ENCODE measurements at places on chromosomes 11 and 22. TPM values are rescaled to one million over a fixed set of nuclear protein-coding genes. Genes with fewer than 3 reads are reported as not detected.

The PDE2A gene
- polyA plus RNA-seq, result 0.08 TPM

The FOXR1 gene
- not detected for polyA plus RNA-seq

DNA sequence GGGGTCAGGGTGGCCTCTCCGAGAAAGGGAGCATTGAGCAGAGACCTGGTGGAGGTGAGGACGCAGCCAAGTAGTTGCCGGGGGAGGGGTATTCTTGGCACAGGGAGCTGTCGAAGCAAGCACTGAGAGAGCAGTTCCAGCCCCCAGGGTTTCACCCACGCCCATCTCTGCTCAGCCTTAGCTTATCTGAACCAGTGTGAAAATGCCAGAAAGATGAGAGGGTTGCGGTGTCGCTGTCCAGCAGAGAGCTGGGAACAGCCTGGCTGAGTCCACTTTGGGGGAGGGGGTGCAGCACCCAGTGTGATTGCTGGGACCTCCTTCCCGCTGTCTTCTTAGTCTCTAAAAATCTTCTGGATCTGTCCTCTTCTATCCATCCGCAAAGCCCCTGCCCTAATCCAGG is 123.3 kb upstream of the TBCEL start:
- H3K4me1 ChIP-seq, result no peaks in the 10 kb centered on the region
- DNase-seq, result no peak
- H3K4me3 ChIP-seq, result no peak overlapping the region
- H3K27ac ChIP-seq, result no peak overlapping the region
- H3K27me3 ChIP-seq, result no peaks in the 10 kb centered on the region

GRCh38 chr11:119686177-119686882 is 42.7 kb downstream of the NECTIN1 start:
- DNase-seq, result no peak
- H3K27me3 ChIP-seq, result peaks cover 4% of the 10 kb centered on the region
- no peaks in the 10 kb centered on the region for H3K36me3 ChIP-seq
- H3K27ac ChIP-seq, result no peak overlapping the region

The SCGB1D2 gene
- not detected for polyA plus RNA-seq

GRCh38 chr11:120303004-120303637 is 22.0 kb upstream of the TLCD5 start:
- H3K36me3 ChIP-seq, result no peaks in the 10 kb centered on the region
- no peaks in the 10 kb centered on the region for H3K4me1 ChIP-seq
- DNase-seq, result peak; percentile 36
- peaks cover 4% of the 10 kb centered on the region for H3K27me3 ChIP-seq
- no peak overlapping the region for H3K4me3 ChIP-seq
- H3K27ac ChIP-seq, result no peak overlapping the region

- no peaks in the 10 kb centered on the region for H3K36me3 ChIP-seq
- H3K4me1 ChIP-seq, result no peaks in the 10 kb centered on the region
- no peaks in the 10 kb centered on the region for H3K27me3 ChIP-seq
- H3K4me3 ChIP-seq, result no peak overlapping the region
- DNase-seq, result no peak
- no peak overlapping the region for H3K27ac ChIP-seq
These were observed 230.3 kb downstream of the CSNK2A3 start for GRCh38 chr11:11122749-11123148.

The F2 gene
- polyA plus RNA-seq, result not detected

GRCh38 chr11:69915501-69916250 is 96.5 kb upstream of the FGF3 start:
- no peak for DNase-seq
- H3K36me3 ChIP-seq, result no peaks in the 10 kb centered on the region
- peaks cover 5% of the 10 kb centered on the region for H3K27me3 ChIP-seq

GRCh38 chr11:1062075-1062820 is 12.4 kb upstream of the MUC2 start:
- DNase-seq, result no peak
- H3K4me3 ChIP-seq, result no peak overlapping the region
- H3K27ac ChIP-seq, result no peak overlapping the region
- no peaks in the 10 kb centered on the region for H3K4me1 ChIP-seq
- no peaks in the 10 kb centered on the region for H3K27me3 ChIP-seq

DNA sequence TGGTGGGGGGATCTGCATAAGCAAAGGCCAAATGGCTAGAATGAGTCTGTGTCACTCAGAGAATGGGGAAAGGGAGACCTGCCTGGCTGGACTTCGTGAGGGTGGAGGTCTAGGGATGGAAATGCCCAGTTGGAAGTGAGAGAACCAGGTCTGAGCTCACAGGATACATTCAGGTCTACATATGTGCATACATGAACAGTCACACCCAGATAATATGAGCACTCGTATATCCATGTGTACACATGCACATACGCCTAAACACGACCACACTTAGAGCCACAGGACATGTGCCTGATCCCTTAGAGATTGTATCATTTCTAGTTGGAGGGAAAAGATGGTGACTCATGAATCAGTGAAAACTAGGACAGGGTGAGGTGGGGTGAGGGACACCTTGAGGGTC is 21.1 kb upstream of the RELT start:
- H3K4me1 ChIP-seq, result no peaks in the 10 kb centered on the region
- H3K36me3 ChIP-seq, result no peaks in the 10 kb centered on the region
- no peaks in the 10 kb centered on the region for H3K27me3 ChIP-seq
- no peak for DNase-seq
- H3K4me3 ChIP-seq, result no peak overlapping the region

The LIPT2 gene
- polyA plus RNA-seq, result 17.0 TPM

The APOBEC3H gene
- polyA plus RNA-seq, result 11.7 TPM

DNA sequence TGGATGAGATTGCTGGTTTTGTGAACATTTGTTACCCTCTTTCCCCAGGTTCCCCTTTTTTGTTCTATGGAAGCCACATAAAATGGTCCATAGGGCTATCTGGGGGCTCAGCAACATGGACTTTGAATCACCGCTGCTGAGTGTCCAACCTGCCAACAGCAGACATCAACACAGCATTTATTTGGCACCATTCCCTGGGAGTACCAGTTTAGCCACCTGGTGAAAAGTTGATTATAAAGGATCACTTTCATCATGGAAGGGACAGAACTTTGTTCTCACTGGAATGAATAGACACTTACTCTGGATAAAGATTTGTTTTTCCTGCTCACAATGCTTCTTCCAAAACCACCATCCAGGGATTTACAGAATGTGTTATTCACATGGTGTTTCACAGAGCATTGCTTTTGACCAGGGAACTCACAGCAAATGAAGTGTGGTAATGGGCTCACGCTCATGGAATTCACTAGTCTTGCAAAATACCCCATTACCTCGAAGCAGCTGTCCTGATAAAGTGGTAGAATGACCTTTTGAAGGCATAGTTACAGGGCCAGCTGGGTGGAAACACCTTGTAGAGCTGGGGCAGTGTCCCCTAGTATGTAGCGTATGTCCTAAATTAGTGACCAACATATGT is 43.9 kb downstream of the ADM start:
- no peaks in the 10 kb centered on the region for H3K27me3 ChIP-seq
- H3K4me1 ChIP-seq, result no peaks in the 10 kb centered on the region
- no peak overlapping the region for H3K4me3 ChIP-seq
- no peak for DNase-seq

The MS4A6A gene
- polyA plus RNA-seq, result 0.97 TPM

- no peak overlapping the region for H3K27ac ChIP-seq
- H3K4me3 ChIP-seq, result no peak overlapping the region
- no peaks in the 10 kb centered on the region for H3K27me3 ChIP-seq
- H3K4me1 ChIP-seq, result no peaks in the 10 kb centered on the region
These were observed 73.0 kb upstream of the SHISAL1 start for GRCh38 chr22:44385781-44386180.

GRCh38 chr22:28802595-28803123 is 2.3 kb upstream of the XBP1 start:
- DNase-seq, result no peak
- no peaks in the 10 kb centered on the region for H3K27me3 ChIP-seq

DNA sequence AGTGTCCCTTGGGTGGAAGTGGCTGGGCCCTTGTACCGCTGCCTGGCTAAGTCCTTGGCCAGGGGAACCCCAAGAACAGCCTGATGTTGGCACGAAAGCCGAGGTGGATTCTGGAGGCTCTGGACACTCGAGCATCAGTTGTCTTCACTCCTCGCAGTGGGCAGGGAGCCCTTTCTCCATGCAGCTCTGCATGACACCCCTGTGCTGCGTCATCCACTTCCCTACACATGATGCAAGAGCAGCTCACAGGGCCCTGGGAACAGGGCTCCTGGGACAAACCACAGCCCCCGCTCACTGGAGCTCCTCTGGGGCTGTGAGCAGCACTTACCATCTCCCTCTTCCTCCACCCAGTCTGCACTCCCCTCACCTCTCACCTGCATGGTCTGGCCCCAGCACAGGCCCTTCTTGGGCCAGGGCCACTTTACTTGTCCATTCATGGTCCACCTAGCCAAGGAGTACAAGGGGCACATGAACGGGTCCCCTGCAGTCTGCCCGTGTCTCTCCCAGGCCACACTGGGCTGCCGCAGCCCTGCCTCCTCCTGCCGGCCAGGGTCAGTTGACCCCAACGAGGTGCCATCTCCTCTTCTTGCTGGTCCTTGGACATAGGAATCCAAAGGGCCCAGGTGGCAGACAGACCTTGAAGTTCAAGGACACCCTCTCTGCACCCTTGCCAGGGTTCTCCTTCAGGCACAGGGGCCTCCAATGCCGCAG is 66.5 kb downstream of the IGF2 start:
- no peaks in the 10 kb centered on the region for H3K4me1 ChIP-seq
- DNase-seq, result no peak
- no peaks in the 10 kb centered on the region for H3K27me3 ChIP-seq
- H3K27ac ChIP-seq, result no peak overlapping the region
- H3K4me3 ChIP-seq, result no peak overlapping the region
- no peaks in the 10 kb centered on the region for H3K36me3 ChIP-seq

Data from CD8-positive, alpha-beta memory T cell (primary cell).